ENCODE measurements at places on chromosomes 1 and 21. TPM values are rescaled to one million over a fixed set of nuclear protein-coding genes. Genes with fewer than 3 reads are reported as not detected.

- H3K36me3 ChIP-seq, result no peaks in the 10 kb centered on the region
- no peak overlapping the region for H3K27ac ChIP-seq
- no peaks in the 10 kb centered on the region for H3K27me3 ChIP-seq
- H3K4me1 ChIP-seq, result no peaks in the 10 kb centered on the region
Measured at GRCh38 chr1:225508538-225509375, 80.9 kb upstream of the LBR start.

DNA sequence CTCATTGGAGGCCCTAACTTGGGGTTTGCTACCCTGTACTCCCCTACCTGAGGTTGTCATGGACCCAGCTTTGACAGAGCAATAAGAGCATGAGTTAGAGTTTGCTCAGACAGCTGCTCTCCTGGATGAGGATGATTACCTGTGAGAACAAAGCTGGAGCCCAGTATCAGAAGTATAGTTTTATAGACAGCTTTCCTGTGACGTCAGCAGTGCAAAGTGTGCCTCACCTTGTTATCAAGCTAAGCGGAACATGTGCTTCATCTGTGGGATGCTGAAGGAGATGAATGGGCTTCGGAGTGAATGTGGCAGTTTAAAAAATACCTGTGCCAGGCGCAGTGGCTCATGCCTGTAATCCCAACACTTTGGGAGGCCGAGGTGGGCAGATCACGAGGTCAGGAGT is 5.4 kb upstream of the WDR47 start:
- peaks cover 4% of the 10 kb centered on the region for H3K4me1 ChIP-seq
- no peaks in the 10 kb centered on the region for H3K27me3 ChIP-seq
- no peak overlapping the region for H3K4me3 ChIP-seq

DNA sequence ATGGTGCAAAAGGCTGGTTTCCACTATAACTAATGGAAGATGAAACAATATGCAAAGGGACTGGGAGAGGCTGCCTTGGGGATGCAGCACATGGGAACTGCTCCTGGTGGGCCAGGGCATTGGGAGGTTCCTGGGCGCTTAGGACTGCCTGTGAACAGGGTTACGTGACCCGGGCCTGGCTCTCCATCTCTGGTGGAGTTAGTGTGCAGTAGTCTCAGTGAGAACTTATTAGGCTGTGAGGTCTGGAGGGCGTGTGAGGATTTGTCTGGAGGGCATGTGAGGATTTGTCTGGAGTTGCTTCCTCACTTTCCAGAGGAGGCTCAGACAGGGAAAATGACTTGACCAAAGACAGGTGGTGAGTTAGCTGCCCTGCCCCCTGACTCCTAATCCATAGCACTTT is 1.5 kb upstream of the ETV3L start:
- no peak for DNase-seq
- H3K27ac ChIP-seq, result no peak overlapping the region
- no peaks in the 10 kb centered on the region for H3K36me3 ChIP-seq
- H3K4me1 ChIP-seq, result peaks cover 5% of the 10 kb centered on the region

DNA sequence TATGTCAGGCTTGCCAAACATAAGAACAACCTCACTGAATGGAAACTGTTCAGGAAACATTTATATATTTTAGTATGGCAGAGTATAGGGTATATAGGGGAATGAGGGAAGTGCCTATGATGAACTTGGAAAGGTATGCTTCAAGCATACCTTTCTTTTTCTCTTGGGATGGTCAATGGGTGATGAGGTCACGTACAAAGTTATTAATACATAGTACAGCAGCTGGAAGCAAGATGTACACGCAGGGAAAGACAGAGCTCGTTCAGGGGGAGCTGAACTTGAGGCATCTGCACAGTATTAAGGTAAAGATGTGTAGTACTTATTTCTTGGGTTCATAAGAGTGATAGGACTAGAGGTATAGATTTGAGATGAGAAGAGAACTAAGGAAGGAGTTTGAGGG is 61.5 kb downstream of the ABCD3 start:
- H3K4me1 ChIP-seq, result no peaks in the 10 kb centered on the region
- H3K4me3 ChIP-seq, result no peak overlapping the region
- peaks cover 9% of the 10 kb centered on the region for H3K36me3 ChIP-seq

FGR gene
- 452 TPM for total RNA-seq

DHDDS gene
- 48.6 TPM for total RNA-seq

DNA sequence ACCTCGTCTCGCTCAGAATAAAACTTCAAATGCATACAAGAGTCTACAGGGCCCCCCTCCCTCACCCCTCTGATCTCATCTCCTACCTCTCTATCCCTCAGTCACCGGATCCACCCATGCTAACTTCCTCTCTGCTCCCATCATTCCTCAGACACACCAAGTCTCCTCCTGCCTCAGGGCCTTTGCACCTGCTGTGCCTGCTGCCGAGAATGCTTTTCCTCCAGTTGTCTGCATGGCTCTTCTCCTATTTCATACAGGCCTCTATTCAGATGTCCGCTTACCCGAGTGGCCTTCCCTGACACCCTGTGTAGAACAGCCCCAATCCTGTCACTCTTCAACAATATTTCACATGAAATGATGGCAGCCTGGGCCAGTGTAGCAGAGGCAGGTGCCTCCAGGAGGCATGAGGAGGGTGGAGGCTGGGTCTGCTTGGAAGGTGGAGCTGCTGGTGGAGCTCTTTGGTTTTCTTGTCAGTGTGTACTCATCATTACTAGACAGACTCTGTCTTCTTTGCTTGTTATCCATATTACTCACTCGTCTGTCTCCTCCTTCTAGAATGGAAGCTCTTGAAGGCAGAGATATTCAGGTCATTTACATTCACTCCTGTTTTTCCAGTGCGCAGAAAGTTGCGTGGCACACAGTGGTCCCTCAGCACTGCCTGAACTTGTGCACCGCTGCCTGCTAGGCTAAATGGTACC is 4.2 kb downstream of the SH2D2A start:
- peaks cover 48% of the 10 kb centered on the region for H3K36me3 ChIP-seq
- no peak overlapping the region for H3K4me3 ChIP-seq
- DNase-seq, result no peak
- peak overlapping the region; percentile 99 for H3K27ac ChIP-seq
- H3K4me1 ChIP-seq, result peaks cover 92% of the 10 kb centered on the region

GRCh38 chr1:53804791-53805505 is 33.1 kb downstream of the NDC1 start:
- peaks cover 37% of the 10 kb centered on the region for H3K36me3 ChIP-seq
- H3K27ac ChIP-seq, result no peak overlapping the region
- no peaks in the 10 kb centered on the region for H3K4me1 ChIP-seq
- no peaks in the 10 kb centered on the region for H3K27me3 ChIP-seq
- DNase-seq, result no peak

- H3K4me3 ChIP-seq, result no peak overlapping the region
- no peaks in the 10 kb centered on the region for H3K36me3 ChIP-seq
- H3K27ac ChIP-seq, result no peak overlapping the region
- no peak for DNase-seq
Measured at GRCh38 chr1:57163789-57164188, 198.0 kb upstream of the C8B start.

AMY2A gene
- not detected for total RNA-seq

DNA sequence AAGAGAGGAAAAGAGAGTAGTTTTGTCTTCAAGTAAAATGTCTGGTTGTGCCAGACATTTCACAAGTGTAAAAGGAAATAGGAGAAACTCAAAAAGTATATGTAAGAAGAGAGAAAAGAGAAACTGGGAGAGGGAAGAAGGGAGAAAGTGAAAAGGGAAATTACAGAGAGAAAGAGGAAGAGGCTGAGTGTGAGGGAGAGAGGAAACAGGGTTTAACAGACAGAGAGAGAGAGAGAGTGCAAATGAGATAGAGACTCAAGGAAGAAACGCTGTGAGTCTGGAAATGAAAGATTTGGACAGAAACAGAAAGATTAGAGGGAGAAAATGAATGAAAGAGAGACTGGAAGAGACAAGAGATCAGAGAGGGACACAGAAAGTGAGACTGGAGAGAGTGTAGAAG is 806.2 kb downstream of the PLA2G4A start:
- no peak overlapping the region for H3K4me3 ChIP-seq
- H3K27me3 ChIP-seq, result no peaks in the 10 kb centered on the region
- H3K4me1 ChIP-seq, result no peaks in the 10 kb centered on the region
- DNase-seq, result no peak
- H3K27ac ChIP-seq, result no peak overlapping the region

PCBP3 gene
- total RNA-seq, result 3.0 TPM

- no peak for DNase-seq
- no peak overlapping the region for H3K4me3 ChIP-seq
- no peaks in the 10 kb centered on the region for H3K36me3 ChIP-seq
- H3K4me1 ChIP-seq, result no peaks in the 10 kb centered on the region
- H3K27ac ChIP-seq, result no peak overlapping the region
- H3K27me3 ChIP-seq, result no peaks in the 10 kb centered on the region
Measured at GRCh38 chr1:22619252-22619651, 17.2 kb upstream of the C1QA start.

DNA sequence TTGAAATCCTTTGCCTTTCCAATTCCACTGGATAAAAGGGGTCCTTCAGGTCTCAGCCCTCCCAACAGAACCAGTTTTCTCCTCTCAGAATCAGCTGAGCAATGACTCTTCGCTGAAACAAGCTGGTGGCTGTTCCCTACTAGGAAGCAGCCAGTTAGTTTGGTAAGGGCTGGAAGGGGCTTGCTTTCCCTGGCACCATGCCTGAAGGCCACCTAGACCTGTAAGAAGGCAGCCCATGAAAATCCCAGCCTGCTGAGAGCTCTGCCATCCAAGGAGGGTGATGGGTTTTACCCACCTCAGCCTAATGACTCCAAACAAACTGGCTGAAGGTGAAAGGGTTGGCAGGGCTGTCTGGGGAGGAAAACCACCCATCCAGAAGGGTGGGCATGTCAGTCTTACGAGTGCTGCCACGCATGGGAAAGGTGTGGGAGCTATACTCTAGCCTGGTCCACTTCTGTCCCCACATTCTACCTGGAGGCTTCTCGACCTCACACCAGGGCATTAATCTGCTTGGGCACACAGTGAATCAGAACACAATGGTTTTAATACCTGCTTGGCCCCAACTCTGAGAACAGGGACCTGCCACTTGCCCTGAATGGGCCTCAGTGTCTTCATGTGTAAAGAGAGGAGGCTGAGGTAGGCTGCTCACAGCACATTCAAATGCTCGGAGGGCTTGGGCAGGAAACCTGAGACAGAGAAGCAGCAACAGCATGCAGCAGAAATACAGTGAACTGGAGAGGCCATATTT is 53.0 kb downstream of the CD46 start:
- H3K4me3 ChIP-seq, result no peak overlapping the region
- DNase-seq, result no peak
- H3K27me3 ChIP-seq, result no peaks in the 10 kb centered on the region

ZNF593OS gene
- total RNA-seq, result not detected

GRCh38 chr1:71733121-71733520 is 549.2 kb downstream of the NEGR1 start:
- no peaks in the 10 kb centered on the region for H3K4me1 ChIP-seq
- no peaks in the 10 kb centered on the region for H3K27me3 ChIP-seq
- H3K27ac ChIP-seq, result no peak overlapping the region
- DNase-seq, result no peak

GRCh38 chr1:186152227-186152619 is 222.8 kb downstream of the TPR start:
- no peak for DNase-seq
- H3K4me1 ChIP-seq, result no peaks in the 10 kb centered on the region
- H3K4me3 ChIP-seq, result no peak overlapping the region
- no peak overlapping the region for H3K27ac ChIP-seq
- H3K36me3 ChIP-seq, result no peaks in the 10 kb centered on the region

GRCh38 chr1:7438921-7439655 is 332.0 kb upstream of the VAMP3 start:
- no peaks in the 10 kb centered on the region for H3K36me3 ChIP-seq
- no peak overlapping the region for H3K4me3 ChIP-seq
- no peaks in the 10 kb centered on the region for H3K4me1 ChIP-seq
- no peaks in the 10 kb centered on the region for H3K27me3 ChIP-seq

- no peak overlapping the region for H3K27ac ChIP-seq
- no peaks in the 10 kb centered on the region for H3K36me3 ChIP-seq
- H3K4me1 ChIP-seq, result no peaks in the 10 kb centered on the region
- no peak overlapping the region for H3K4me3 ChIP-seq
- no peak for DNase-seq
Measured at GRCh38 chr1:16716691-16717335, 23.5 kb upstream of the RNU1-4 start.

DNA sequence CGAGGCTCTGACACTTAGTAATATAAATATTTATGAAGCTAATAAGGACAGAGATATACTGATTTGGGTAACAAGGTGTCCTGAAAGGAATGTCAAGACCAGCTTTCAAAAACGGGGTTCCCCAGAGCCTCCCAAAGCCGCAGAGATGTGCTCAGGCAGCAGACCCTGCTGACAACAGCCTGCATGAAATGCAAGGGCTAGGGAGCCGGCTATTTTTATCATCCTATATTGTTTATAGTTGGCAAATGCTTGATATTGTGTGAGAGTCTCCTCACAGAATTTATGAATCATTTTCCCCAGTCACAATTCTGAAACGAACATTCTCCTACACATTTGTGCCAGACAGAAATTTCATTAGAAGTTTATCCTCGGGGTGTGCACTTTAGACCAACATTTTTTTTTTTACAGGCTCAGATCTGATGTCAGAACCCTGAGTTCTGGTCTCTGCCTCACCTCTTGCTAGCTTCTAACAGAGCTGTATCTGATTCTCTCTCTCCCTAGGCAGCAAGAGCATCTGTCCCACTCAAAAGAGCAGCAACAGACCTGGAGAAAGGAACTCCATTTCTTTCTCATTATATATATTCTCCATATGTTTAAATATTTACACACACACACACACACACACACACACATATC is 302.3 kb upstream of the PLD5 start:
- H3K4me3 ChIP-seq, result no peak overlapping the region
- H3K4me1 ChIP-seq, result no peaks in the 10 kb centered on the region
- no peak overlapping the region for H3K27ac ChIP-seq
- DNase-seq, result no peak

GRCh38 chr1:173433751-173434326 is 43.3 kb upstream of the PRDX6 start:
- peaks cover 17% of the 10 kb centered on the region for H3K4me1 ChIP-seq

DNA sequence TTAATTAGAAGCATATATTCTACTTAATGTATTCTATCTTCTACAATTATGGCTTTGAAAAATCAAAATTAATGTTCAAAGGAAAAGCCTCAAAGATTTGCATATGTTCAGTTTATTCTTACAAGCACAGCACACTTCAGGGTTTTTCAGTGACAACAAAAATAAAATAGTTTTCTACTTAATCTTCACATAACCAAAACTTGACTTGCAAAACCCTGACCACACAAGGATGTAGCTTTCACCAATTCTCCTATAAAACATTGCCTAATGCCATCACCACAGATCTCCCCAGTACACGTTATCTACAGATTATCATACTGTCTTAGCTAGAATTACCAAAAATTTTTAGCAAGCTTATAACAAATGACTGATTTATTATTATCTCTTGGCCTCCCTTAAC is 23.3 kb downstream of the LPAR3 start:
- H3K27me3 ChIP-seq, result no peaks in the 10 kb centered on the region
- H3K27ac ChIP-seq, result no peak overlapping the region
- no peak for DNase-seq
- no peaks in the 10 kb centered on the region for H3K36me3 ChIP-seq

- H3K4me1 ChIP-seq, result no peaks in the 10 kb centered on the region
- DNase-seq, result no peak
- no peaks in the 10 kb centered on the region for H3K27me3 ChIP-seq
- no peak overlapping the region for H3K4me3 ChIP-seq
- no peaks in the 10 kb centered on the region for H3K36me3 ChIP-seq
Measured at GRCh38 chr1:244881552-244882280, 17.4 kb upstream of the HNRNPU start.

SPRR2B gene
- not detected for total RNA-seq
